COLO829 (cell line): ENCODE measurements at places on chromosomes 1 and 21.

DNA sequence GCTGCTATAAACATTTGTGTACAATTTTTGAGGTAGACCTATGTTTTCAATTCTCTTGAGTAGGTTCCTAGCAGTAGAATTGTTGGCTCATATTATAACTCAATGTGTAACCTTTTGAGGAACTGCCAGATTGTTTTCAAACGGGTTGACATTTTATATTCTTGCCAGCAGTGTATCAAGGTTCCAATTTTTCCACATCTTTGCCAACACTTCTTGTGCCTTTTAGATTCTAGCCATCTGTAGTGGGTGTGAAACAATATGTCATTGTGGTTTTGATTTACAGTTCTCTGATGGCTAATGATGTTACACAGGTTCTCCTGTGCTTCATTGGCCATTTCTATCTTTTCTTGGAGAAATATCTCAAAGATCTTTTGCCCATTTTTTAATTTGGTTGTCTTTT lies 36.4 kb downstream of the MAP3K7CL start:
- DNase-seq, result no peak

DNA sequence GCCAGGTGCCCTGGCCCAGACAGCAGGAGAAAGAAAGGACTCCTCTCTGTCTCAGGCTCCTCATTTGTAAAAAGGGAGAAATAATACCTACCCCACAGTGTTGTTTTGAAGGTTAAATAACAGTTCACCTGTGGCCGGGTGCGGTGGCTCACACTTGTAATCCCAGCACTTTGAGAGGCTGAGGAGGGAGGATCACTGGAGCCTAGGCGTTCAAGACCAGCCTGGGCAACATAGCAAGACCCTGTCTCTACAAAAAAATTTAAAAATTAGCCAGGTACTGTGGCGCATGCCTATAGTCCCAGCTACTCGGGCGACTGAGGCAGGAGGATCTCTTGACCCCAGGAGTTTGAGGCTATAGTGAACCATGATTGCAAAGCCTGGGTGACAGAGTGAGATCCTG lies 2.5 kb upstream of the TMEM200B start:
- no peak for DNase-seq

DNA sequence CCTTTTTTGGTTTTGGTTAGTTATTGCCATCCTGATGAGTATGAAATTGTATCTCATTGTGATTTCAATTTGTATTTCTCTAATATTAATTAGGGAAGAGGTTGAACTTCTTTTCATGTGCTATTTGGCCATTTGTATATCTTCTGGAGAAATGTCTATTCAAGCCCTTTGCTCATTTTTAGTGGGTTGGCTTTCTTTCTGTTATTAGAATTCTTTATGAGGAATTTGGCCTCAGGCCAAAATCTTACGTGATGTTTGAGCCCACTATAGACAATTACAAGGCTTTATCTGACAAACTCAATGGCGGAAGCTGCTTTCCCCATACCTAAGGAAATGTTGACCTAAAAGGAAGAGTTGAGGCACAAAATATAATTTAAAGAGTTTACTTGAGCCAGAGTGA lies 32.9 kb downstream of the IVNS1ABP start:
- DNase-seq, result no peak

GRCh38 chr1:75170981-75171380 lies 36.8 kb downstream of the LHX8 start:
- DNase-seq, result no peak

- no peak for DNase-seq
Observed at GRCh38 chr21:20270365-20271055, 727.7 kb upstream of the NCAM2 start.

GRCh38 chr1:46503421-46503820 lies 13.8 kb downstream of the DMBX1 start:
- no peak for DNase-seq

- no peak for DNase-seq
Observed at GRCh38 chr1:92877081-92877711, 45.4 kb downstream of the RPL5 start.

- DNase-seq, result no peak
Observed at GRCh38 chr1:165565751-165566490, 22.1 kb downstream of the LRRC52 start.

DNA sequence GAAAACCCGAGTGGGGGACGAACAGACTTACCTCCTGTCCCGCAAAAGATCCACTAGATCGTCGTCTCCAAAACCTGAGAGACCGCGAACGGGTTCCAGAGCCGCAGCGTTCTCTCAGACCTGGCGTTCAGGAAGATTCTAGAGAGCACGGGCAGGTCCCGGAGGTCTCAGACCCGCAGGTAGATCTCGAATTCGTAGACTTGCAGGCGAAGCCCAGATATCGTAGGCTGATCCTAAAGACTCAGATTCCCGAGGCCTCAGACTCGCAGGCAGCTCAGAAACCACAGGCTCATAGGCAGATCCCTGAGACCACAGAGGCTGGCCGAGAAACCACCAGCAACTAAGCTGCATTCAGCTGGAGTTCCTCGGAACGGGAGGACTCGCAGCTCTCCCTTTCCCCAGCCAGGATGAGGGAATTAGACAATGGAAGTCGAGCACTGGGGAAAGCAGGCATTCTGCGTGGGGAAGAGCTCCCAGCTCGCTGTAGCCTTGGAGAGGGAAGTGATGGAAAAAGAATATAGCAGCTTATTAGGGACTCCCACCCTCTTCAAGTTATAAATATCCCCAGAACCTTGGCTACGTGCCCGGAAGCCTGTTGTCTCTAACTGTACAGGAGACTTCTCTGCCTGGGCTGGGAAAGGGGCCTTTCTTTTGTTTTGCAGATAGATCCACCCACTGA lies at the start of gene ZNF436:
ZNF436 (minus strand) TSS at position 502 of the 679 bp plus-strand sequence. CDS start 1,831 bp downstream, outside the sequence.
- DNase-seq, result no peak

DNA sequence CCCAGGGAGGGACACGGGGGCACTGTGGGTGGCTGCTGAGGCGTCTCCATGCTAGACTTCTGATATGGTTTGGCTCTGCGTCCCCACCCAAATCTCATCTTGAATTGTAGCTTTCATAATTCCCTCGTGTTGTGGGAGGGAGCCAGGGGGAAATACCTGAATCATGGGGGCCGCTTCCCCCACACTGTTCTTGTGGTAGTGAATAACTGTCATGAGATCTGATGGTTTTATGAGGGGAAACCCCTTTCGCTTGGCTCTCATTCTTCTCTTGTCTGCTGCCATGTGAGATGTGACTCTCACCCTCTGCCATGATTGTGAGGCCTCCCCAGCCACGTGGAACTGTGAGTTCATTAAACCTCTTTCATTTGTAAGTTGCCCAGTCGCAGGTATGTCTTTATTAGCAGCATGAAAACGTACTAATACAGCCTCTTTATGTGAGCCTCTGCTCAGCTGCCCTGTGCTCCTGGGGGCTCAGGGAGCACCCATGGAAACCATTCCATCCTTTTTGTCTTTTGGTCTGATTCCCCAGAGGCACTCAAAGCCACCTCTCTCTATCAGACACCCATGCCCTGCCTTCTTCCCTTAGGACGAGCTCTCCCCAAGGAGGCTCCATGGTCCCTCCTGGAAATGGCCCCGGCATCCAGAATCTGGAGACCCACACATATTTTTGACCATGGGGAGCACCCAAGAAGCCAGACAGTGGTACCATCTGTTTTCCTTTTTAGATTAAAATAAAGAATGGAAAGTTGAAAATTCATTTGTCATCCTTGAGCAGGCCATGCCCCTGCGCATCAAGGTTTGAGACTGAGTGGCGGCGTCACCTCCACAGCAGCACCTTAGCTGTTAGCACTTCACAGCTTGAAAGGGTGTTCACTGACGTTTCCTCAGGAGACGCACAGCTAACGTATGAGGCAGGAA lies 65.9 kb upstream of the FAM20B start:
- no peak for DNase-seq

DNA sequence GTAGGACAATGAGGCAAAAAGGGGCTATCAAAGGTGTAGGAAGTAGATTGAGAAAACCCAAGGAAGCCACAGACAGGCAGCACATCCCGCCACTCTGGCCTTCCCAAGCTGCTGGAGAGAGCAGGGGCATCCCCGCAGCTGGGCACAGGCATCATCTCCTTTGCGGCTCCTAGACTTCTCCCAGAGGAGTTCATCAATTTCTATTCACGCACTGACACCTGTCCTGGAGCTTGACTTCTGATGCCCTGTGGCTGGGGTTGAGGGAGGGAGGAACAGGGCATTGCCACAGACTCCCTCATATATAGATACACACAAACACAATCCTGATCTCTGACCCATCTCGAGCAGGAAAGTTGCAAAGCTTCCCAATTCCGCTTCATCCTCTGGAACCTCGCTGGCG lies 1.9 kb upstream of the TFAP2E start:
- no peak for DNase-seq

DNA sequence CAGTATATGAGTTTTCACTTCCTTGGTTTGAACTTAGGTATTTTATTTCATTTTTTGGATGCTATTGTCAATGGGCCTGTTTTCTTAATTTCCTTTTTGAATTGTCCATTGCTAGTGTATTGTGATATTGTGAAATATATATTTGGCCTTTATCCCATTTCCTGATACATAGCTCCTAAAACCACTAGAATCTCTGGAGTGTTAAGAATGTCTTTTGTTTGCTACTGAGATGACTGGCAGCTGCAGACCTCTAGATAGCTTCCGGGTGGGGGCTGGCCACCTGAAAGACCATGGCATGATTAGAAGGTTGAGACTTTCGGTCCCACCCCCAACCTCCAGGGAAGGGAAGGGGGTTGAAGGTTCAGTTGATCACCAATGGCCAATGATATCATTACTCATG lies 245.4 kb downstream of the KCNJ6 start:
- DNase-seq, result no peak

GRCh38 chr1:103254691-103255090 lies 146.4 kb upstream of the COL11A1 start:
- DNase-seq, result no peak

DNA sequence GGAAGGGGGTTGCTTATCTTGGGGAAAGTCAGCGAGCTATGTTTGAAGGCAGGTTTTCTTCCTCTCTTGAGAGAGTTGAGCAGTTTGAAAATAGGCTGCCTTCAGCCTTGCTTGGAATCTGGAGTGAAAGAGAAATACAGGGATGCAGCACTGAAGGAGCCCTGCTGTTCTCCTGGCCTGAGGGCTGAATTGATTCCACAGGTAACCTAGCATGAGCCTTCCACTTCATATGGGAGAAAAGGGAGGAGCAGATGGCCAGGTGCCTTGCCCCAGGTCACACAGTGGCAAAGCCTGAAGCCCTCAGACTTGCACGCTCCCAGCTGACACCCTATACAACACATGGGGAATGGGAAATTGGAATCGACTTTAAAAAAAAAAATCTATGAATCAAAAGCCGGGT lies 88.0 kb upstream of the WLS start:
- no peak for DNase-seq

DNA sequence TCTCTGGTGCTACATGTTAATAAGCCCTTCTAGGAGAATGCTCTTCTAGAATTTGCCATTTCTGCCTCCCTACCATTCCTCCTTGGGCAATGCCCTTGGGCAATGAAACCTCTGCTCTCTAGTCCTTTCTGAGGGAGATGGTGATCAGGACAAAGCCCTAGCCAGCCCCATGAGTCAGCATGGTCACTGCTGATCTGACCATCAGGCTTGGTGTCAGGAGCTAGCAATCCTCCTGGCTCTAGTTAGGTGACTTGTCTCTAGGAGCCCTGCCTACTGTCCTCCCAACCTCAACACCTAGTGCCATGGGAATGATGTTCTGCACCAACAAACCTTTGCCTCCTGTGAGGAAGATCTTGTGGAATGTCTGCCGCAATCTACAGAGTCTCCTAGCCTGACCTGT lies 89.8 kb downstream of the NMNAT2 start:
- DNase-seq, result no peak

DNA sequence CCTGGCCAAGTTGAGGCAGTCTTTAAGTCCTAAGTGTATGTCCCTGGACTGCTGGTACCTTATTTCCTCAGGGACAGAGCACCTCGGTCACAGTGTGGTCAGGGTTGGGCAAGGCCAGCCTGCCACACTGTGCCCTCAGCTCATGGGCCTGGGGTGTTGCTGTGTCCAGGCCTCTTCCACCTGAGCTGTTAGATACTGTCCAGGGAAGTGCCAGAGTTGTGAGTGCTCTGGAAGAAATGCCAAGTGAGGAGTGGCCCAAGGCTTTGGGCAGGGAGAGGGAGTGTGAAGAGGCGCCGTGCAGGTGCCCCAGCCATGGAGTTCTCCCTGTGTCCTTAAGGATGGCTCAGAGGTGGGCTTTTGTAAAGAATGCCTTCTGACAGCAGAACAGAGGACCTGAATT lies 15.3 kb downstream of the URB2 start:
- no peak for DNase-seq

DNA sequence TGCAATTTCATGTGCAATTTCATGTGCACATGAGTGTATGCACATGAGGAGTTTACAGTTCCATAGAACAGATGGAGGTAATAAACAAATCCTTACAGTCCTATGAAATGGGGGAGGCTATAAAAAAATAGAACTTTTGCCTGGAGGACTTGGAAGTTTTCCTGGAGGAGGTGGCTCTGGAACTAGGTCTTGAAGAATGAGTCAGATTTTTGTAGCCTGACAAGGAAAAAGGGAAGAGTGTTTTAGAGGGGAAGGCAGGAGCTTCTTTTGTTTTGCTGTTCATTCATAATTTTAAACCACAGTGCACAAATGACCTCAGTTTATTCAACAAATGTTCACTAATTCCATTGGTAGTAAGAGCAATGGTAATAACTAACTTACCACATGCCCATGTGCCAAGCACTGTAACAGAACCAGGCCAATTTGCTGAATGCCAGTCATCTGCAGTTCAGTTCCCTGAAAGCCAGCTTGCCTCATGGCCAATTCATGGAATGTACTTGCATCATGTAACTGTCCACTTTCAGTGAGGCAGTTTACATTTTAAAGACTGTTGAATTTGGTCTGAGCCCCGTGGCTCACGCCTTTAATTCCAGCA lies 2.7 kb downstream of the DIO1 start:
- peak; percentile 67 for DNase-seq

DNA sequence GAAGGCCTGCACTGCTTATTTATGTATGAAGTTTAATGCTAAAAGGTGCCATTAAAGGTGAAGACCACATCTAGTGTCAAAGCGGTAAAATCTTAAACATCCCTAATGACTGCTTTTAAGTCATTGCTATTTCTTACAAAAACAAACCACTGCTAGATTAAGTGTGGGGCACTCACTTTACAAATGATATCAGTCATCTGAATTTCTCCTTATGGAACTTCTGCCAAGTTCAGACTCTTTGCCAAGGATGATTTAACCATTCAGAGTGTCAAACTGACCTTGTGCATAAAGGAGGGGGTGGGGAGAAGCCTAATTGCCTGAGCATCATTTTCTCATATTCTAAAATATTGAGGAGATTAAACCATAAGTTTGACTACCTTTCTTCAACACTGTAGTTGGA lies 271.5 kb downstream of the TGFB2 start:
- DNase-seq, result no peak

- peak; percentile 35 for DNase-seq
Observed at GRCh38 chr1:198234520-198235251, 77.9 kb downstream of the NEK7 start.

GRCh38 chr1:233672732-233673131 lies 58.8 kb downstream of the KCNK1 start:
- no peak for DNase-seq
